A673 (cell line): ENCODE measurements at places on chromosomes 4 and X. TPM values are rescaled to one million over a fixed set of nuclear protein-coding genes. Genes with fewer than 3 reads are reported as not detected.

DNA sequence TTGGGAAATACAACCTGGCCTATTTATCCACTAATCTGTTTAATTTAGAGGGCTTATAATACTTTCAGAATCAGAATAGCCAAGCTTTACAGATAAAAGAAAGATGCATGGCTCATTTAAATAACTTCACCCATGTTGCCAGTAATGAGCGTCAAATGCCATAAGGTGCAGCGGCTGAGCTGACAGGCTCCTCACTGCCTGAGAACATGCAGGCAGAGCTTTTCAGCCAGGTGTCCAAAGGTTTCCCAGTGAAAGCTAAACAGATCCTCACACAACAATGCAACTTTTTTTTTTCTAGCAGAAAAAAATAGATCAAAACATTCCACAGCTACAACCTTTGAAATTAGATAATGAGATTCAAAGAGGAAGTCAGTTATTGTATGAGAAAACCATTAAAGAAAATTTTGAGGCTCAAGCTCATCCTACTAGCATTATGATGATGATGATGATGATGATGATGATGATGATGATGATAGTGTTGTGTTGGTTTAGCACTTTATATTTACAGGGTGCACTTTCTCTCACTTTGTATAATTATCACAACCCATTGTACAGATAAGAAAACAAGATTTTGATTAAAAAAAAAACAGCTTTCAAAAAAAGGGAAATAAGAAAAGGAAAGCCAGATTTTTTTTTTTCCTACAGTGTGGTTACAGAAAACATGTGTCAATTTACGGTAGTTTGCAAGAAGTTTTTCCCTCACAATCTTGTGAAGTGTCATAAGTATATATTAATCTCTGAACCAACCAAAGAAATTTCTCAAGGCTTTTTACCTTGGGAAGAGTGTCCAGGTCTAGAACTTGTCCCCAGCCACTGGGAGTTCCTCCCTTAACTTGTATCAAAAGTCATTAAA lies 12.2 kb upstream of the TNIP3 start:
- no peak for DNase-seq

DNA sequence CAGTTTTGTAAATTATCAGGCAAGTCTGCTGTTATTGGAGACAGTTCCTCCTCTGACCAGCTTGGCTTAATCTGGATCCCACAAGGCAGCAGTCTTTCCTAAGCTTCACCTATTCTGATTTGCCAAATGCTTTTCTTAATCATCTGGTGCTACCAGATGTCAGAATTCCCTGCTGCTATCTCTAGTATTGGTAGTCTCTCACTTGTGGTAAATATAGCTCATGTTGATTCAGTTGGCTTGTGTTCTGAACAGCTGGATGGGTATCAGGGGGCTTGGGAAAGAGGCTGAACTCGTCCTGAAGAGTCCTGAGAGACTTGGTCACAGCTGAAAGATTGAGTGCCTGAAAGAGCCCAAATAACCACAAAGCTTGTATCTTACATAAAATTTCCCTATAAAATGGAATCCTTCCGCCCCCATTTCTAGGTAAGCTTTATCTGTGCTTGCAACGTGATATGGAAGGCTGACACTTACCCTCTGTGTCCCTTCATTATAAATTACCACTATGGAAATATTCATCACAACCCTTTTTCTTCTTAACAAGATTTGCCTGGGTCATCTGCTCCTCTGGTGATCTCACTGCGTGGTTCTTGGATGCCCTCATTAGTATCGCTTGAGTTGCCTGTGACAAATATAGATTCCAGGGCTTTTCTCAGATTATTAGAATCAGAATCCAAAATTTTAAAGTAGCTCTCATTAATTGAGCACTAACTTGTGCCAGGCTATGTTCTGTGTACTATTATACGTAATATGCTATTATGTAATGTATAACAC lies 104.1 kb upstream of the GPRIN3 start:
- no peak for DNase-seq

ANXA3 gene
- total RNA-seq = 0.86 TPM in 1 of 2 replicates, not detected in the other

DNA sequence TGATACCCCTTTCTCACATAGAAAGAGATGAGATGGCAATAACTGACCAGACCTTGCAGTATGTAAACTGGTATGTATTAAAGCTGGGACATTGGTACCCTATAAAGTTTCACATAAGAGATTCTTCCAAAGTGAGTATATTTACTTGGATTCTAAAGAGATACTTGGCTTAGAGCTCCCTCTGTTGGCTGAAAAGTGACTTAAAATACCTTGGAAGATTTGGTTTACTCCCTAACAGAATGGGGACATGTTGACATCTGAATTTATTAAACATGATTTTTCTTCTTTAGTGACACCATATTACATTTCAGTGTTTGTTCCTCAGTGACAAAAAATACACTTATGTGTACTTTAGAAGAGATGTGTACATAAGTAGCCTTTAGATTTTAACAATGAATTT lies 47.9 kb upstream of the RGN start:
- peak; percentile 85 for DNase-seq

DNA sequence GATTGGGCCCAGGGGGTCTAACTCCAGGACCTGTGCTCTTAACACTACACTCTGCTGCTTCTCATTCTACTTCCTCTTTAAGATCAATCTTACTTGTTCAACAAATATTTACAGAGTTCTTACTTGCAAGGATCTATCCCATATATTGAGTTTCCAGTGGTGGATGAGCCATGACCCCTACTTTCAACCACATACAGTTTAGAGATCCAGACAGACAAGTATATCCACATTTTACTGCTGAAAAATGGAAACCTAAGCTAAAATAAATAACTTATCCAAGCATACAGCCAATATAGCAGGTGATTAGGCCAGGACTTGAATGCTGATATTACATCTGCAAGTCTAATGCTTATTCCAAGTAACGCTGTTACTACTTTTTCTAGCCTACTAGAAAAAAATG lies 18.7 kb downstream of the TMEM150C start:
- no peak for DNase-seq

DNA sequence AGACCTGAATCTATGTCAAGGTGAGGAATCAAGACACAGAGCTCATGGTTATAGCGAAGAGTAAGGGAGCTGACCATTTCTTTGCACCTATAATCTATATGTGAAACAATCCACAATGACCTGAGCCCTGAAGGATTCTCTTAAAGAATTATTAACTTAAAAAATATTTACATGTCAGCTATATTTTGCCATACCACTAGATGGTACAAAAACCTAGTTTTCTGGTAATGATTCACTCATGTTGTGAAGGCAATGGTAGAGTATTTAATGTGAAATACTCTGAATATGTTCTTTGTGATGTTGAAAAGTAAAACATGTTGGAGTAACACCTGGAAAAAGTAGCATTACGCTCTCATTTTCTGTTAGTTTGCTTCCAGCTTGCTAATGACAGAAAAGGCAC lies 40.0 kb downstream of the VGLL1 start:
- no peak for DNase-seq

DNA sequence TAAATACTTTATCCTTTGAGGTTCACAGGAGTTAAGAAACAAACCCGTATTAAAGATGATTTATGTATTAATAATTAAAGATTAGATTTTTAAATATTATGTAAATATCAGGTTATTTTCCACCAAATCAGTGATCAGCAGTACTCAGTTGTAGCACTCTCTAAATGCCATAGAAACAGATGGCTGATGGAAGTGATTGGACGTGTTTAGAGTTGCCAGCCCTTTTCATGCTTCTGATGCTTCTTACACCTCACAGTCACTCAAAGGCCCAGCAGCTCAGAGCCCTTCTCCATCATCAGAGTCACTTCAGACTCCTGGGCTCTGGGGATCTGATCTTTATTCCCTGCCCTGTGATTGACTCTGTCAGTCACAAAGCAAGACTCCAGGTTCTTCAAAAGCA lies 170.1 kb upstream of the PGRMC2 start:
- no peak for DNase-seq

- DNase-seq = peak; percentile 57
These were observed 20.2 kb downstream of the FBXW7 start for GRCh38 chr4:152515678-152516077.

MAGEB17 gene
- 0.28 TPM in 1 of 2 replicates, not detected in the other for total RNA-seq

- DNase-seq = no peak
These were observed 20.2 kb downstream of the CETN2 start for GRCh38 chrX:152810403-152810802.

DNA sequence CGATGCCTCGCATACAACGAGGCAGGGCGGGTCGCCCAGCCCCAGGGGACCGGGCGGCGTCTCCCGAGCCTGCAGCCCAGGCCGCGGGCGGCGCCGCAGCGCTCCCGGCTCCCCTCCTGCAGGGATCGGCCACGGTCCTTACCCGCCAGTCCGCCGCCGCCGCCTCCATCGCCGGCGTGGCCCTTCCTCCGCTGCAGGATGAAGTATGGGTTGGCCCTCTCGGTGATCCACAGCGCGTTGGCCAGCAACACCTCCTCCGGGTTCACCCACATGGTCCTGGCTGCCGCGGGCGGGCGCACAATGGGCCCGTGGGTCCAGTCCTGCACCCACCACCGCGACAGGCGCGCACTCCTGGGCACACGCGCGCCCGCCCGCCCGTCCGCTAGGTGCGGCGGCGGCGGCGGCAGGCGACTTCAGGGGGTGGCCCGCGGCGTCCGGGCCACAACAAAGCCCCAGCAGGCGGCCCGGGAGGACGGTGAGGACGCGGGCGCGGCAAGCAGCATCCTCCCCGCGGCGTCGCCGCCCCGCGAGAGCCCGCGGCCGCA lies 339 bp downstream of the TBC1D9 start:
- DNase-seq = peak; percentile 72

RTL3 gene
- not detected in 2 replicates for total RNA-seq

XK gene
- 0.30 and 0.74 TPM in 2 replicates for total RNA-seq

DNA sequence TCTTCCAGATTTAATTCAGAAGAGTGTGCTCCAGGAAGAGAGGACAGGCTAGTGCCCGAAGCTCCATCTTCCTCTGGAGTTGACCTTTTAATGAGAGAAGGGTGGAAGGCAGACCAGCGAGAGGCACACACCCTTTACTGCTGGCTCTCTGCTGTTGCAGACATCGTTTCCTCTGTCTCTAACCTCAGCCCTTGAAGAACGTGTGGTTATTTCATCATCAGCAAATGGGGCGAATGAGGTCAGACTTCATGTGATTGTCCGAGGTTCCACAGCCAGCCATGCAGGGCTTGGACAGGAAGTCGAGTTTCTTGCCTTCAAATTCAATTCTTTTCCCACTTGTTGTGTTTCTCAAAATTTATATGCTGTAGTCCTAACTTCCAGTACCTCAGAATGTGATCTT lies 155.2 kb upstream of the MSX1 start:
- DNase-seq = no peak

- DNase-seq = peak; percentile 35
These were observed 140.1 kb upstream of the SMIM31 start for GRCh38 chr4:164613792-164614191.

FHDC1 gene
- 0.26 and 0.39 TPM in 2 replicates for total RNA-seq

GRCh38 chrX:137031517-137032340 lies 2.1 kb downstream of the GPR101 start:
- DNase-seq = peak; percentile 78

GRCh38 chrX:89033723-89034122 lies 286.7 kb downstream of the CPXCR1 start:
- DNase-seq = no peak

NLGN4X gene
- 43.2 and 44.3 TPM in 2 replicates for total RNA-seq

TMPRSS11B gene
- not detected in 2 replicates for total RNA-seq

SLC9B2 gene
- total RNA-seq = 25.3 and 28.0 TPM in 2 replicates

DNA sequence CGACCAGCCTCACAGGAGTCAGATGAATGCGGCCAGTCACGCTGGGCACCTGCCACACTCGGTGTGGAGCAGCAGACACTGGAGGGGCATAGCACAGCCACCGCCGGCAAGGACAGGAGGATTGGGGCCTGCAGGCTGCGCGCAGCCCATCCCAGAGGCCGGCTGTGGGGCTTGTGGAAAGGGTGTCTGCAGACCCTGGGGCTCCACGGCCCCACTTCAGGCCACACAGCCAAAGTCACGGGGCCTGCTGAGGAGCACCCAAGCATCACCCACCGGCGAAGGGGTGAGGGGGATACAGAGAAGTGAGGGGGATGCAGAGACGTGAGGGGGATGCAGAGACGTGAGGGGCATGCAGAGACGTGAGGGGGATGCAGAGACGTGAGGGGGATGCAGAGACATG lies 70.1 kb downstream of the FAM53A start:
- no peak for DNase-seq
